ENCODE measurements at places on chromosomes 5 and 9.

DNA sequence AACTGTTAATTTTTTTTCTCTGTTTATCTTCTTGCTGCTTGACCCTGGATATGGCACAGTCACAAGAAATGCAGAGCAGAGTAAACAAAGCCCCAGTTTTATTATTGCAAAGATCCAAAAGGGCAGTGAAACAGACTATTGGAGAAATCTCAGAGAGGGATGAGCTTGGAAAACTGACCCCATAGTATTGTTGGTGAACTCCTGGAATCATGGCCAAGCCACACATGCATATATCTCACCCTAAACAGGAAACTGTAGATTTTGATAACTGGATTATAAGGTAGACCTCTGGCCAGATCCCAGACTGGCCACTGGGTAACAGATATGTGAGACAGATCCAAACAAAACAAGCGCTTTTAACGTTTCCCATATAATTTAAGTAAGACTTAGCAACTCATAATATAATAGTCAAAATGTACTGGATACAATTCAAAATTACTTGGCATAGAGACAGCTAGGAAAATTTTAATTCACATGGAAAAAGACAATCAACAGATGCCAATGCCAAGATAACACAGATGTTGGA lies 263.5 kb upstream of the SEMA6A start:
- no peak for DNase-seq

DNA sequence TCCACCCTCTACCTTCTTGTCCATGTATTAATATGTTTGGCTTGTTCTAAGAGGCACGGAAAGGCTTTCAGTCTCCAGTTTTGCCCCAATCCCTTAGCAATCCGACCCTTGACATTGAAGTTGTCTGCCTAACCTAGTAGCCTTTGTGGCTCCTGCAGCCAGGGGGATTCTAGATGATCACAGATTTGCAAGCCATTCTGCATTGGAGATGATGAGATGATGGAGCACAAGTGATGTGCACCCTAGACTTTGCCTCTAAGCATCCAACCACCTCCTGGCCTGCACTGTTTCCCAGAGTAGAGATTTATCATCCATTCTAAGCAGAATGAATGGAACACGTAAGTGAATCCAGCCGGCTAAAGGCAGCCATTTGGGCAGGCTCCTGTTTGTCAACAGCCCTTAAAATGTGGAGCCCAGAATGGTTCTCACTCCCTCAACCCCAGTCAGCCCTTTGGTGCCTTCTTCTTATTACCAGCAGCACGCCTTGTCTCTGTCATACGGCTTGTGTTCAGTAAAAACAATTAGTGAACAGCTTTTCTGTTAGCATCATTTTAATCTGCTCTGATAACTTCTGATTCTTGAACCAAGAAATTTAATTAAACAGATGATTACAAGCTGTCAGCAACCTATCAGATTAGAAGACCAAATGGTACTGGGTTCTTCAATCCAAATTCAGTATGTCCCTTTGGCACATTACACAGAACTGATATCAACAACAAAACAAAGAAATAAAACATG lies 5.7 kb upstream of the TRAF1 start:
- no peak for DNase-seq

- DNase-seq, result no peak
Observed at GRCh38 chr9:83754383-83754977, 46.7 kb upstream of the UBQLN1 start.

GRCh38 chr9:82260691-82261090 lies 272.1 kb downstream of the SPATA31D1 start:
- no peak for DNase-seq

DNA sequence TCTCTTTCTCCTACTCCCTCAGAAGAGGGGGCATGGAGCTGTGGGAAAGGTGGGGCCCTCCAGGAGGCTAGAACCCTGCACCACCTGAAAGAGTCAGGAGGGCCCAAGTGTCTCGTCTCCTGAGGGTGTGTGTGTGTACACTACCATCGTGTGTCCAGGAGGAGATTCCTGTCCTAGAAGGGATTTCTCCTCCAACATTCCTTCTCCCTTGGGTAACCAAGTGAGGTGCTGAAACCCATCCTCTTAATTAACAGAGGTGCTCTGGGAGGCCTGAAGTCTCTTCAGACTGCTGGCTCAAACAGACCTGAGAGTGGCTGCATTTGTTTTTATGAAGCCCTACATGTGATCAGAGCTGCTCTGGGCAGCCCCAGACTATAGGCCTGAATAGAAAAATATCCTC lies 61.1 kb upstream of the FAM169A start:
- no peak for DNase-seq

- DNase-seq, result peak; percentile 46
Observed at GRCh38 chr5:137617528-137618205, 118.2 kb downstream of the KLHL3 start.

DNA sequence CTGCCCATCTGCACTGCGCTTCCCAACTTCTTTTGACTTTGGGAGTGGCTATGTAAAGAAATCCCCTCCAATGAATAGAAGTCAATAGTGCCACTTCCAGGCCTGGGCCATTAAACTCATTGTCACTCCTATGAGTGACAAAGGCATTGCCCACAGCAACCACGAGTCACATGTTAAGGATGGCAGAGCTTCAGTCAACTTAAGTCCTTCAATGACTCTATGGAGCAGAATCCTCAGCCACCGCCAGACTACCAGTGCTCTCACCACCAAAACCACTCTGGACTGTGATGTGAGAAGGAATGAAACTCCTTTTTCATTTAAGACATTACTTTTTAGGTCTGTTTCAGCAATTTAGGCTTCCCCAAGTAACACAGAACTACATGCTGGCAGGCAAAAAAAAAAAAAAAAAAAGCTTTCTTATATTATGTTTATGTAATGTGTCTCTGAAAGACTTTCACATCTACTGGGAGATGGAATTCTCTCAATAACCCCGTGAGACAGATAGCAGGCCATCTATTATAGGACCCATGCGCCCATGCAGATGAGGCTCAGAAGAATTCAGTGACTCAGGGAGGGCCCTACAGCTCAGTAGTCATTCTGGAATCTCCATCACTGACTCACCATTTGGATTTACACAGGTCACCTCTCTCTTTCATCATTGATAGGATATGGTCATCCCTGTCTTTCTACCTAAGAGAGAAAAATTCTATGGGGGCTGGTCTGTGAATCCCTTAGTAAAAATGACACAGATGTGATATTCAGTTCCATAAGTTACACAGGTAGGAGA lies 180.5 kb downstream of the CEMIP2 start:
- peak; percentile 23 for DNase-seq

Data from GM03348 (cell line).